Epithelial cell of umbilical artery (primary cell): ENCODE measurements at places on chromosomes 11 and 22. TPM values are rescaled to one million over a fixed set of nuclear protein-coding genes. Genes with fewer than 3 reads are reported as not detected.

The FGF3 gene
- not detected in 2 replicates for total RNA-seq

The MMP27 gene
- total RNA-seq = not detected in 2 replicates

The PVALB gene
- total RNA-seq = not detected in 2 replicates

The TUBGCP6 gene
- 25.0 and 26.1 TPM in 2 replicates for total RNA-seq

The TMEM191B gene
- 0.15 TPM in 1 of 2 replicates, not detected in the other for total RNA-seq

The MS4A3 gene
- not detected in 2 replicates for total RNA-seq

The ACR gene
- total RNA-seq = not detected in 2 replicates

The OR52N4 gene
- not detected in 2 replicates for total RNA-seq

The AHNAK gene
- 274 and 293 TPM in 2 replicates for total RNA-seq

The SCGB1C1 gene
- total RNA-seq = not detected in 2 replicates

The APOA1 gene
- not detected in 2 replicates for total RNA-seq

The FLRT1 gene
- not detected in 2 replicates for total RNA-seq

The TMA7B gene
- total RNA-seq = not detected in 2 replicates

The LARGE1 gene
- total RNA-seq = 0.91 and 1.9 TPM in 2 replicates

The POTEH gene
- not detected in 2 replicates for total RNA-seq

The GLB1L2 gene
- 0.32 and 0.76 TPM in 2 replicates for total RNA-seq
